ENCODE measurements at places on chromosomes 11 and 22.

DNA sequence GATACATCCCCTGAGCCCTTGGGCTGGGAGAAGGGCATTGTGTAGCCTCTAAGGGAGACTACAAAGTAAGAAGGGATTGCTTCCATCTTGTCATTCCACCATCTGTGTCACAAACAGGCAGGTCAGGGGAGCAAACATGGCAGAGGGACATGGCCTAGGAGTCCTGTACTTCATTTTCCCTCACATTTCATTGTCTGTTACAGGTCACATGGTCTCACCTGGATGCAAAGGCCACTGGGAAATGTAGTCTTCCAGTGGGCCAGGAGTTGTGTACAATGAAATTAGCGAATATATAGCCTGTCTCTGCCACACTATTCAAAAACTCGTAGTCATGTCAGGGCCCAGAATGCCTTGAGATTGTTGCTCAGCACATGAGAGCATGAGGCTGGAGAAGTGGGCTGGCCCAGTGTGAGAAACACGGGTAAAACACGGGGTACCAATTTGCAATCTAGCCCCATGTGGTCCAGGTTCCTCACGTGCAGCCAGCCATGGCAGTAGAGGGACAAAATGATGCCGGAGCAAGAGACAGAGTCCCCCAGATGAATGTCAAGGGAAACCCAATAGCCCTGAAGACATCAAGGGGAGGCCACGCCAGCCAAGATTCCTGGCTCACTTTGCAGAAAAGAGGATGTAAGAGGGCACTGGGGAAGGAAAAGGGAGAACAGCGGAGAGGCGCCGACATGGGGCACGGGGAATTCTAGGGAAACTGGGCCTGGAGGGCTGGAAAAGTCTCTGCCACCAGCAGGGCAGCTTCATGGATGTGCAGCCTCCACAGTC is 47.7 kb upstream of the EMID1 start:
- DNase-seq, result no peak

- DNase-seq, result no peak
These were observed 12.0 kb downstream of the SIPA1 start for GRCh38 chr11:65649656-65650546.

DNA sequence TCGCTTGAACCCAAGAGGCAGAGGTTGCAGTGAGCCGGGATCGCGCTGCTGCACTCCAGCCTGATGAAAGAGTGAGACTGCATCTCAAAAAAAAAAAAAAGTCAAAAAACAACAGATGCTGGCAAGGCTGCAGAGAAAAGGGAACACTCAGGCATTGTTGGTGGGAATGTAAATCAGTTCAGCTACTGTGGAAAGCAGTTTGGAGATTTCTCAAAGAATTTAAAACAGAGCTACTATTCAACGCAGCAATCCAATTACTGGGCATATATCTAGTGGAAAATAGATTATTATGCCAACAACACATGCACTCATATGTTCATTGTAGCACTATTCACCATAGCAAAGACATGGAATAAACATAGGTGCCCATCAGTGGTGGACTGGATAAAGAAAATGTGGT is 89.7 kb downstream of the EFCAB6 start:
- no peak for DNase-seq

DNA sequence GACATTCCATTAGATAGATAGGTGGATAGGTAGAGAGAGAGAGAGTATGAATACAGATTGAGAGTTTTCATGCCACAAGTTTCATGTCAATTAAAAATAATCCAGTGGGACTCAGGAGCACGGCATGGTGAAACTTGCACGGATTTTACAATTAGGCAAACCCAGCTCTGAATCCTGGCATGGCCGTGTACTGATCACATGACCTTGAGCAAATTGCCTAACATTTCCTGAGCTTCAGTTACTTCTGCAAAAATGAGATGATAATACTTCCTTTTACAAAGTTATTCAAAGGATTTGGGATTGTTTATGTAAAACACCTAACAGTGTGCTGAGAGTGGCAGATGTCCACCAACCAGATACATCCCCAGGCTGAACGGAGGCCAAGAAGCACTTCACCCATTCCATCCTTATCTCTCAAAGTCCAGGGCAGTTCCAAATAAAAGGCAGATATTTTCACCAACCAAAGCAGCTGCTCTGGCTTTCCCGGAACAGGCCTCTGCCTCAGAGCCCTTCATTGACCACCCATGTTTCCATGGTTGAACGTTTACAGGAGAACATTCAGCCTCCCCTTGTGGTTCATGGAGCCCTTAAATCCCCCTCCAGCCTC is 17.9 kb downstream of the APLNR start:
- no peak for DNase-seq

- no peak for DNase-seq
These were observed 627 bp downstream of the JRKL start for GRCh38 chr11:96390488-96390792.

DNA sequence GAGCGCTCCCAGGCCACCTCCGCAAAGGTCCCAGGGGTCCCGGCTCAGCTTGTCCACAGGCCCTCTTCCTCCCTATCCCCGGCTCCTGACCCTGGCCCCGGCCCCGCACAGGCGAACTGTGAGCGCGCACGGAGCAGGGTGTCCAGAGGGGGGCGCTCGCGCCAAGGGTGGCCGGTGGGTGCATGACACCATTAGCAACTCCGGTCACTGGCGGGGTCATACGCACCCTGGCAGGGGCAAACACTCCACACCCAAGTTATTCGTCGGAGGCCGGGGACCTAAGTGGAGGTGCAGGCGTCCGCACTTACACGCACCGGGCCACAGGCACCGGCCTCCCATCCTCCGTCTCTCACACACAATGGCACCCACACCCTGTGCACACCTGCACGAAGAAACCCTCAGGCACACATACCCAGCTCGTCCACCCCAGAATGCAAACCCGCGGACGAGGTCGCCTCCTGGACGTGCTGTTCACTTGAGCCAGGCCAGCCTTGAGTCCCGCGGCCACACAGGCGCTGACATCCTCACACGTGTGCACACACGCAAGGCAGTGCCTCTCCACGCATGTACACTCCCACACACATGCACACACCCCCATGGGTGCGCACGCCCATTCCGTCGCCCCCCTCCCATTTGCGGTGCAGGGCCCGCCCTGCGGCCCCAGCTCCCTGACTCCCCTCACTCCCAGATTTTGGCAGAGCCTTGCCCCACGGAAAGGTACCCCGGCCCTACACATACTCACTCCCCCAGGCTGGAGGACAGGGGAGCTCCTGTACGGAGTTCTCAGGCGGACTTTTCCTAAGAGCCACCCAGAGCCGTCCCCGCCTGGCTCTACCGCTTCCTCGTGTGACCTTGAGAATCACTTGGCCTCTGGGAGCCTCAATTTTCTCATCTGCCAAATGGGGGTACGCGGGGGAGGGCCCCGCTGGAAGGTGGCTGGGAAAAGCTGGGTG is at the start of gene RASGRP2:
Gene RASGRP2 (minus strand): TSS at position 552 of the 953 bp plus-strand sequence. CDS start 1,276 bp downstream, outside the sequence.
- DNase-seq, result peak; percentile 81

GRCh38 chr22:30362651-30363281 is 6.0 kb downstream of the CCDC157 start:
- no peak for DNase-seq

DNA sequence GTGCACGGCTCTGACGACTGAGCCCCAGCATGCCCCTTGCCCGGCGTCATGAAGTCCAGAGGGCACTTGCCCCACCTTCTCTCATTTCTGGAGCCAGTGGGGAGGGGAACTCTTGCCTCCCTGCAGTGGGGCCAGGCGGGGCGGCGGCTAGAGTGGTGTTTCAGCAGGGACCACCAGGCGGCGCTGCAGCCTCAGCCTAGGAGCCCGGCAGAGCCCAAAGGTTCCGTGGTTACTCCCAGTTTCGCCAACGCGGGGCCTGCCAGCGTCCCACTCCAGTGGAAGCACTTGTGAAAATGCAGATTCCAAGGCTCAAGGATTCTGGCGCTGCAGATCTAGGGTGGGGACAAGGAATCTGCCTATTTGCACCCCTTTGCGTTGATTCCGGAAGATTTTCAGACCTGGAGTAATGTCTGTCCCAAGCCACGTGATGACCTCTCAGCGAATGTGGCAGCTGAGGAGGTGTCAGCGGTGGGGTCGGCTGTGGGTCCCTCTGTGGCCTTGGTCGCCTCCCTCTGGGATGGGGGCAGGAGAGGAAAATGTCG is 55.7 kb downstream of the CD82 start:
- peak; percentile 47 for DNase-seq

DNA sequence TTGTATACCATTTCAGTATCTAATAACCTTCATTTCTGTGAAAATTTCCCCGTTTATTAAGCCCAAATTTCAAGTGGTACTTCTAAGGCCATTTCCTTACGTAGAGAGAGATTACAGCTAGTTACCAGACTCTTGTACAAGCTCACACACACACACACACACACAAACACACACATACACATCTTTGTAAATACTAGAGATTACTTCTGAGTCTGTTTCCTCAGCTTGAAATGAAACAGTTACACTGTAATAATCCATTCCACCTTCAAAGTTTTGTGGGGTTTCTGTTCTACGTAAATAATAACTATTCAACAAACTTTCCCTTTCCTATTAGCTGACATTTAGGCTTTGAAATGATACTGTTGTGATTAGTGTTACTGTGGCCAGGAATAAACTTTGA is 6.2 kb downstream of the POGLUT3 start:
- no peak for DNase-seq

DNA sequence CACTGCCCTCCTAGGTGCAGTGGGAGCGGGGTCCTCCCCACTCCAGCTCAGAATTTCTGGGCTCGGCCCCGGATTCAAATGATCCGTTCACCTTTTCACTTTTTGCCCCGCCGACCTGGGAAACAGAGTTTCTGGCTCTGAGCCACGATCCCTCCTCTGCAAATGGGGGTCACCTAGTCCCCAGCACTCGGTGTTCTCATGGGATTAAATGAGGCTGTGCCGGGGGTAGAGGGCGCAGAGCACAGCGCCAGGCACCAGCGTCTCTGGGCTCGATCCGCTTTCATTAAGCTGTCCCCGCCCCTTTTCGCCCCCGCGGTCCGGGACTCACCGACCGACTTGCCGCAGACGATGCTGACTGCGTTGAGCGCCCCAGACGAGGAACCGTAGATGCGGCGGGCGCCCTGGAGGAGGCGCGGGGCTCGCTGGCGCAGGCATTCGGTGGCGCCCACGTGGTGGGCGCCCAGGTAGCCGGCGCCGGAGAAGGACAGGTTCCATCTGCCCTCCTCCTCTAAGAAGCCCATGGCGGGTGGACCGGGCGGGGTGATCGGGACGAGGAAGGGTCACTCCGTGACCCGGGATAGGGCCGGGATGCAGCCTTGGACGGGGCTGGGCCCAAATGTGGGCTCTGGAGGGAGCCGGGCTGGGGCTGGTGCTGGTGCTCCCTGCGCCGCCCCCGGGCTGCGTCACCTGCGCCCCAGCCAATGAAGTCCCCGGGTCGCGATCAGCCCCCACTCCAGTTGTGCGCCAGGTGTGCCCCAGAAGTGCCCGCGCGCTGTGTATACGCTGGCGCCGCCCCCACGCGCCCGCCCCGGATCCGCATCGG is at the start of gene PNPLA5:
Gene PNPLA5 (minus strand): TSS at position 654 of the 823 bp plus-strand sequence. CDS start 133 bp downstream, at position 521.
- DNase-seq, result no peak

DNA sequence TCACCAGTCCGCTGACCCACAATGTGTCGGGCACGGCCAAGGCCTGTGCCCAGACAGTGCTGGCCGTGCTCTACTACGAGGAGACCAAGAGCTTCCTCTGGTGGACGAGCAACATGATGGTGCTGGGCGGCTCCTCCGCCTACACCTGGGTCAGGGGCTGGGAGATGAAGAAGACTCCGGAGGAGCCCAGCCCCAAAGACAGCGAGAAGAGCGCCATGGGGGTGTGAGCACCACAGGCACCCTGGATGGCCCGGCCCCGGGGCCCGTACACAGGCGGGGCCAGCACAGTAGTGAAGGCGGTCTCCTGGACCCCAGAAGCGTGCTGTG is 6.1 kb downstream of the SLC35C1 start:
- no peak for DNase-seq

DNA sequence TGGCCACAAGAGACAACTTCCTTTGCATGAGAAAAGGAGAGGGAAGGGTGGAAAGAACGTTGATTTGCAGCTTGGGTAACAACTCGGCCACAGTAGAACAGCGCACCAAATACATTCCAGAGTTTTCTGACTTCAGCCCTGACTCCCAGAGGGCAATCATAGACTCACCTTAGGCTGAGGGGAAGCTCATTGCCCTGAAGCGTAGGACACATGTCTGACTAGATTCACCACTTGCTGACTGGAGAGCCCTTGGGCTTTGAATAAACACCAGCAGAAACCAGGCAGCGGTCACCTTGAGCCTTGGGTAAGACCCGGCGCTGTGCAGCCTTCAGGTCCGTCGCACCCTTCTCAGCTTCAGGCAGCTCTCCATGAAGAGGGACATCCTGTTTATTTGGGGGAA is 151.8 kb upstream of the GRIA4 start:
- DNase-seq, result no peak

GRCh38 chr11:113593698-113594308 is 112.3 kb downstream of the TMPRSS5 start:
- DNase-seq, result no peak

DNA sequence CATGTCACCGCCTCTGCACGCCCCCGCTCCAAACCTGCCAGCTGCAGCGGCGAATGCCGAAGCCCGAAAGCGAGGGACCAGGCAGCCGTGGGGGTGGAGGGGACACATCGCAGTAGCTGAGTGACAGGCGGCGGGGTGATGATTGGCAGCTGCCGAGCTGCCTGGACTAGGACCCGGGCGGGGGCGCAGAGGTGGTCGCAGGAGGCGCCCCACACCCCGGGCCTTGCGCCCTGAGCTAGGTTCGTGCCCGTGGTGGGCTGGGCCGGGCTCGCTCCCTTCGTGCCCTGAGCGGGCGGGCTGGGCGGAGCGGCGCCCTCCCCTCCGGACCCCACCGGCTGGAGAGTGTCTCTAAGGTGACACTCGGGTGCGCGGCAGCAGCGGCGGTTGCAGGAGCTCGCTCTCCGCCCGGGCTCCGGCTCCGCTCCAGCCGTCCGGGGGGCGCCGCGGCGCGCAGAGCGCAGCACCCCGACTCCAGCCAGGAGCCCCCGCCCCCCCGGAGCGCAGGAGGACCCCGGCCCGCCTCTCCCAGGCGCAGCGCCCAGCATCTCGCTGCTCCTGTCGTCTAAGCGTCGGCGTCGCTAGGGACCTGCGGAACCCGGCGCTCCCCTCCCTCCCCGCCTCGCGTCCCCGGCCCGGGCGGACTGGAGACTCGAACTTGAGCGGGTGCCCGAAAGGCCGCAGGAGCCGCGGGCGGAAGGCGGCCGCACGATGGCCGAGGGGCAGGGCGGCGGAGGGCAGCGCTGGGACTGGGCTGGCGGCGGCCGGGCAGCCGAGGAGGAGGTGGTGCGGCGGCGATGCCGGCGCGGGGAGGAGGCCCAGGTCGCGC is 14.5 kb upstream of the DGKZ start:
- no peak for DNase-seq

- no peak for DNase-seq
These were observed 706 bp upstream of the SCYL1 start for GRCh38 chr11:65524014-65524740.

GRCh38 chr11:123249354-123249753 is 54.3 kb upstream of the CLMP start:
- no peak for DNase-seq

Data from T follicular helper cell (primary cell).